Vagina (tissue), 2 donors: ENCODE measurements at places on chromosomes 11 and 22. TPM values are rescaled to one million over a fixed set of nuclear protein-coding genes. Genes with fewer than 3 reads are reported as not detected.

Gene B4GALNT4
- 15.5 TPM for total RNA-seq

DNA sequence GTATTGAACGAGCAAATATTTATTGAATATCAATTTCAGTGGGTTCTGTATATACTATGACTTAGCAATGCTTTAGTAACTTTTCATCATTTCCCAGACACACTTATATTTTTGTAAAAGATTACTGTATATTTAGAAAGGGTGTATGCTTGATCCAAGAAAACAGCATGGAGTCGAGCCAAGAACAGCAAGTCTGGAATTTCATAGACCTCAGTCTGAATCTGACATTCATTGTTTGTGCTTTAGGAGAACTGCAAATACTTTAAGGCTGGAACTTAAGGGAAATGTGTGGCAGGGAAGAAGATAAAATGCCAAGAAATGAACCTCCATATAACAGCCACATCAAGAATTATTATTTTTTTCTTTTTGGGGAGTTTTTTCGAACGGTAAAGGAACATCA, 1156.8 kb downstream of the LRRC4C start:
- H3K27me3 ChIP-seq: no peaks in the 10 kb centered on the region
- no peaks in the 10 kb centered on the region for H3K4me1 ChIP-seq
- DNase-seq: no peak
- H3K27ac ChIP-seq: no peak overlapping the region
- H3K4me3 ChIP-seq: no peak overlapping the region

Gene FGF3
- not detected for total RNA-seq

Gene PATE4
- not detected for total RNA-seq

- DNase-seq: no peak
- no peaks in the 10 kb centered on the region for H3K36me3 ChIP-seq
- H3K27me3 ChIP-seq: no peaks in the 10 kb centered on the region
- H3K4me1 ChIP-seq: peaks cover 22% of the 10 kb centered on the region
Observed at GRCh38 chr11:112589155-112589554, 328.5 kb upstream of the PLET1 start.

DNA sequence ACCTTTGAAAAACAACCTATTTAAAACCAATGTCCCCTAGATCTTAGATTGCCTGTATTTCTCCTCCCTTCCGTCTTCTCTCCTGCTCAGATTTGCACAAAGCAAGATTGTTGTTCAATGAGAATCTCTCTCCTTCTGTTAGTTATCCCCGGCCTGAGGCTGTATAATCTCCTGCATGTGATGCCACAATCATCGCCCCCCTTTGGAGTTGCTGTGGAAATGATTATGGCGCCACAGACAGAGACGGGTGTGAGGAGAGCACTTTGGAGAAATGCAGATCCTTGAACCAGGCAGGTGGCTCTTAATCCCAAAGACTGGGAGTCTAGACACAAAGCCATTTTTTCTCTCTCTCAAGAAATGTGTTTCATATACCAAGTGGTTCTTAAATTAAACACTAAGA, 941.3 kb downstream of the OPCML start:
- no peaks in the 10 kb centered on the region for H3K27me3 ChIP-seq
- no peak for DNase-seq
- H3K4me3 ChIP-seq: no peak overlapping the region
- H3K27ac ChIP-seq: no peak overlapping the region
- no peaks in the 10 kb centered on the region for H3K36me3 ChIP-seq
- H3K4me1 ChIP-seq: no peaks in the 10 kb centered on the region

- DNase-seq: no peak
- no peak overlapping the region for H3K4me3 ChIP-seq
- H3K27me3 ChIP-seq: no peaks in the 10 kb centered on the region
- H3K4me1 ChIP-seq: peaks cover 37% of the 10 kb centered on the region
- peaks cover 54% of the 10 kb centered on the region for H3K36me3 ChIP-seq
- H3K27ac ChIP-seq: no peak overlapping the region
Observed at GRCh38 chr11:119015054-119015611, 3.0 kb downstream of the RPS25 start.

- H3K36me3 ChIP-seq: no peaks in the 10 kb centered on the region
- no peak overlapping the region for H3K4me3 ChIP-seq
- H3K4me1 ChIP-seq: peaks cover 60% of the 10 kb centered on the region
- H3K27ac ChIP-seq: peak overlapping the region; percentile 89
- no peaks in the 10 kb centered on the region for H3K27me3 ChIP-seq
Observed at GRCh38 chr22:49951000-49951677, 9.4 kb upstream of the PIM3 start.

DNA sequence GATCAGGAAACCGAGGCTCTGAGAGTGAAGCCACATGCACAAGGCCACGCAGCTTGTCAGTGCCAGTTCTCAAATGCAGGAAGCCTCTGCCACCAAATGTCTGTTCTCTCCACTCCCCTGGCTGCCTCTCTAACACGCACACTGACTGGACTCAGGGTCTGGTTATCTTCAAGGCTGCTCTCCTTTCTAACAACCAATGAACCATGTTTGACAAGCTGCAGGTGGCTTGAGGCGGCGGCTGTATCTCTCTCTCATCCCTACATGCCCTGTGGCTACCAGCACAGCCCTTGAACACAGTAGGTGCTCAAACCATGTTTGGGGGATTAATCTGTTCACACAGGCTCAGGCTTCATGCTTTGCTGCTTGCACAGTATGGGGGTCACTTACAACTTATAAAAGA, 23.7 kb downstream of the MFNG start:
- H3K4me3 ChIP-seq: no peak overlapping the region
- no peak for DNase-seq
- H3K27ac ChIP-seq: no peak overlapping the region
- H3K36me3 ChIP-seq: no peaks in the 10 kb centered on the region
- H3K27me3 ChIP-seq: no peaks in the 10 kb centered on the region
- no peaks in the 10 kb centered on the region for H3K4me1 ChIP-seq

DNA sequence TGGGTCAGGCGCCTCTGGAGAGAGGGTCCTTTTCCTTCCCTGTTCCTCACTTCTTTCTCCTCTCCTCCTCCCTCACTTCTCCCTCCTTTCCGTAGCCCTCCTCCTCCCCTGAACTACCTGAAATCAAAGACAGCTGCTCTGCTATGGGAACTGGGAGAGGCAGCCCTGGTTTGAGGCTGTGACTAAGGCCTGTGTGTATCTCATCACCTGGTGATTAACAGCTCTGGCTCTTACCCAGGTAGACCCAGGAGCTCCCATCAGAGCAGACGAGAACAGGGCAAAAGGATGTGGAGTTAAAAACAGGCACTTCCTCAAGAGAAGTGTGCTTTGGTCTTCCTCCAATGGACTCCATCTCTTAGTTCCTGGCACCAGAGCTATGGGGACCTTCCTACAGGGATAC, 5.8 kb downstream of the ISX start:
- H3K4me1 ChIP-seq: no peaks in the 10 kb centered on the region
- no peak for DNase-seq
- no peak overlapping the region for H3K27ac ChIP-seq

- no peak for DNase-seq
- H3K4me1 ChIP-seq: peaks cover 8% of the 10 kb centered on the region
- no peak overlapping the region for H3K27ac ChIP-seq
- H3K4me3 ChIP-seq: no peak overlapping the region
Observed at GRCh38 chr22:33787645-33788456, 132.4 kb downstream of the LARGE1 start.

DNA sequence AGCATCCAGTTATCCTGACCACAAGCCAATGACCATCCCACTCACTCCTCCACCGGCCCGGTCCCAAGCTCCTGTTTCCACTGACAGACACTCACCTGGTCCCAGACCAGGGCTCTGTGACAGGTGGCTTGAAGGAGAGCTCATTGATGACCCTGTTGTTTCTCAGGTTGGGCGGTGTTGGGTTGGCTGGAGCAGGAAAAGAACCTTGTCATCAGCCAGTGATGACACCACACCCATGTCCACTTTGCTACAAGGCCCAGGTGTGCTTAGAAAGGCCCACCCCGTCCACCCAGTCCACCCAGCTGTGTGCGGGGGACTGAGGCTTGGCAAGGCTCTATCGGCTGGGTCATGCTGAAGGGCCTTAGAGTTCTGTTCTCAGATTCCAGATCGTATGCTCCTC, 42.9 kb downstream of the GAB4 start:
- H3K4me3 ChIP-seq: no peak overlapping the region
- no peaks in the 10 kb centered on the region for H3K36me3 ChIP-seq

DNA sequence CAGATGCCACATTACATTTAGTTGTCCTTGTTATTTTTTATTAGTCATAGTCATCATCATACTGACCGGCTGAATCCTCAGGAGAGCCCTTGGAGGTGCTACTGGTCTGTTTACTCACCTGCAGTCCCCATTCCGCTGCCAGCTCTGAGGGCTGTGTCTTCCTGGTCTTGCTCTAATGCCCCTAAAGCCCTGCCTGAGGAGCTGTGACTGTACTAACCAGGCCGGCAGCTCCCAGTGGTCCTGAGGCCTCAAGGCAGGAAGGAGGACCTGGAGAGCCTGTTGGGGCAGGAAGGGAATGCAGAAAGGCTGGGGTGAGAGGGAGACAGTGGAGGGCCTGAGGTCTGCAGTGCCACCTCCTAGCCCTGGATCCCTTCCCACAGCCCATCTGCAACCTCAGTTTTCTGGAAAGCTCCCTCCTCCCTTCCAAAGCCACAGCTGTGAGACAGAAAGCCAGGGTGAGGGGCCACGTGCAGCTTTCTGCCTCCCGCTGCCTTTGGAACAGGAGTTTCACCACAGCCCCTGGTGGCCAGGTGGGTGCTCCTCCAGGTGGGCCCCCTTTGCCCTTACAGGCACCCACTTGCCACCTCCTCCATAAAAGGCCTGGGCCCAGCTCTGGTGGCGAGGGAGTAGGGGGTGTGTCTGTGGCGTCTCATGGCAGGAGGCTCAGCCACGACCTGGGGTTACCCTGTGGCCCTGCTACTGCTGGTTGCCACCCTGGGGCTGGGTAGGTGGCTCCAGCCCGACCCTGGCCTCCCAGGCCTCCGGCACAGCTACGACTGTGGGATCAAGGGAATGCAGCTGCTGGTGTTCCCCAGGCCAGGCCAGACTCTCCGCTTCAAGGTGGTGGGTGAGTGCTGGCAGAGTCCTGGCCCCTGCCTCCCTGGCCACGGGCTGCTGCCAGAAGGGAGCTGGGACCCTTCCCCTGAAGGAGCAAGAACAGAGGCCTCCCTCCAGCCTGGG, at the start of gene ZP1:
TSS of gene ZP1 (plus strand) at position 632 of the 960 bp plus-strand sequence. CDS start at position 652, 20 bp downstream.
- H3K27ac ChIP-seq: no peak within 1 kb of the TSS
- no peaks in the 10 kb centered on the region for H3K36me3 ChIP-seq
- DNase-seq: no peak
- no peaks in the 10 kb centered on the region for H3K27me3 ChIP-seq
- H3K4me3 ChIP-seq: no peak within 1 kb of the TSS
- H3K4me1 ChIP-seq: peaks cover 12% of the 10 kb centered on the region

Gene TPBGL
- total RNA-seq: 1.7 TPM

GRCh38 chr11:118216621-118217481, 8.0 kb downstream of the JAML start:
- H3K27ac ChIP-seq: no peak overlapping the region
- H3K36me3 ChIP-seq: no peaks in the 10 kb centered on the region
- DNase-seq: no peak
- H3K4me1 ChIP-seq: no peaks in the 10 kb centered on the region

Gene C22orf31
- total RNA-seq: not detected

Gene MRGPRE
- total RNA-seq: not detected
